ENCODE measurements at places on chromosomes 6 and 20.

- no peak for DNase-seq
These were observed 30.3 kb downstream of the WDR27 start for GRCh38 chr6:169671563-169671962.

DNA sequence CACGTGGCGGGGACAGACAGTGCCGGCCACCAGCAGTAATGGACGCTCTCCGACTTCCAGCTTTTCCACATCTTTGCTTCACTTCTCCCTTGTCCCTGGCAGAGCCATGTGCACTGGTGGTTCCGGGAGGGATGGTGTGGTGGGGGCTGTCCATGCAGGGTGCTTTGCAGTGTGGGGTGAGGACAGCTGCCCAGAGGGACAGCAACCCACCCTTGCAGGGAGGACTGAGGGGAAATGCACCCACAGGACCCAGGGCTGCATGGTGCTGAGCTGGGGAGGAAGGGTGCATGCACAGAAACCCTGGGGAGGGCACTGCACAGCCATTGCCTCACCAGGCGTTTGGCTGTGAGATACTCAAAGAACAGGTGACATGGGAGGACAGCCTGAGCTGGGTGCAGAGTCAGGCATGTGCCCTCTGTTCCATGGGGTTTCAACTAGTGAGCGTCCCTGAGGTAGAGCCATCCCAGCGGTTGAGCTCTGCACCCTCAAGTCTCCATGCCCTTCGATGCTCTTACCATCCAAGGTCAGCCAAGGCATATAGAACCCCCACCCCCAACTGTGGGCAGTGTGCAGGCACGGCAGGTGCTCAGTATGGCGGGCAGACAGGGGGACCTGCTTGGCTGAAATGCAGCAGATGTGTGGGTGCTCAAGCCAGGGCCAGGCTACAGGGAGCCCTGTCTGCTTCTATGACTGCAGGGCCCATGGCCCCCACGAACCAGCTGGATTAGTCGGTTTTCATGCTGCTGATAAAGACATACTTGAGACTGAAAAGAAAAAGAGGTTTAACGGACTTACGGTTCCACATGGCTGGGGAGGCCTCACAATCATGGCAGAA is 239.7 kb downstream of the TTLL2 start:
- no peak for DNase-seq

- no peak for DNase-seq
These were observed 325.1 kb downstream of the SAMD5 start for GRCh38 chr6:147833607-147834006.

DNA sequence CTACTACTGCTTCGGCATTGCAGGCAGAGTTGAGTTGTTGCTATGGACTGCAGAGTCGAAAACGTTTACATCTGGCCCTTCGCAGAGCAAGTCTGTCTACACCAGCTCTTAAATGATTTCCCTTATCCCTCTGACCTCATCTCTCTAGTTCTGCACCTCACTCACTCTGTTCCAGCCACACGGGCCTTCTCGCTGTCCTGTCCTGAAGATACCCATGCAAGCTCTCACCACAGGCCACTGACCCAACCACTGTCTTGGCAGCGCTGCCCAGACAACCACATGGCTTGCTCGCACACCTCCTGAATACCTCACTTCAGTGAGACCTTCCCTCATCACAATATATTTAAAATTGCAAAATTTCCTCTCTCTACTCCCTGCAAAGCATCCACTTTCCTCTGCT is 31.4 kb downstream of the B4GALT5 start:
- no peak for DNase-seq

DNA sequence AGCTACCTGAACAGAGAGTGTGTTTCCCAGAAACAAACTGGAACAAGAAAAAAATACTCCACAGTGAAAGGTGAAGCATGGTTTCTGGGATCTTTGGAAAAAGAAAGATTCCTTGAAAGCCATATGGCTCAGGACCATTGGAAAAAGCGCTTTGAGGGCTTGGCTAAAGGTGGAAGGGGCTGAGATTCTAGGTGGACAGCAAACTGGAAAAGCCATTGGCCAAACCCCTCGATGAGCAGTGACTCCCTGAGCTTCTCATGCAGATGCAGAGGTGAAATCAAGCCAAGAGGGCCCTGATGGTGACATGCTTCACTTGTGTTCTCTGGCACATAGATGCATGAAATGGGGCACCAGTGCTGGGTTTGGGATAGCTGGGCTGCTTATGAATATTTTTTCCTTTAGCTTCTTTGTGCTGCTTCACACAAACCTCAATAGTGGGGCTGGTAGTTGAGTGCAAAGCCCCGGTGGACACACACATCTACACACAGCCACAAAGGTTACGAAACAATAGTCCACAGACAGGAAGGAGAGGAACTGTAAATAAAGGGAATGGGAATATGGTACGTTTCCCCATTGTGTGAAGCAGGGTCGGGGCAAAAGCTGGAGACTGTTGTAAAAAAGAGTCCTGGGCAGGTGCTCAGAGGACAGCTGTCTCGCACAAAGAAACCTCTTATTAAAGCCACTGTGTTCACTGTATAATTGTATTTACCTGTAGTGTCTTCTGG is 117.8 kb downstream of the FOXA2 start:
- DNase-seq = no peak

DNA sequence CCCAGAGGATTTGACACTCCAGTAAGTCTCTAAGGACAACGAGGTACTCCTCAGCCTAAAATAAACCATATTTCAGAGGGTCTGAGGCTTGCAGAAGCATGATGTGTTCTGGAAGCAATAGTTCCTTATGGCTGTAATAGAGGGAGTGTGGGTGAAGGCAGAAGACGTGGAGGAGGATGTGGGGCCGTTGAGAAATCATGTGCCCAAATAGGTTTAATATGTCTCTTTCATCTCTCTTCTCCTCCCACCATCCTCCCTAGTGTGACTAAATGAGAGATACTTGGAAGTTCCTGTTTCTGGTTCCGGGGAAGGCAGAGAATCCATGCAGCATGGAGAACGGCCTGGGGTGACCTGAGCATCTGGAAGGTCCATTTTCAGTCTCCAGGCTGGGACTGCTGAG is 174.0 kb upstream of the RSPO3 start:
- no peak for DNase-seq

- peak; percentile 39 for DNase-seq
These were observed at the start of gene STMND1 for GRCh38 chr6:17101422-17102257. TSS of gene STMND1 (plus strand) at chr6:17102050. CDS start at chr6:17102258, 208 bp downstream.

DNA sequence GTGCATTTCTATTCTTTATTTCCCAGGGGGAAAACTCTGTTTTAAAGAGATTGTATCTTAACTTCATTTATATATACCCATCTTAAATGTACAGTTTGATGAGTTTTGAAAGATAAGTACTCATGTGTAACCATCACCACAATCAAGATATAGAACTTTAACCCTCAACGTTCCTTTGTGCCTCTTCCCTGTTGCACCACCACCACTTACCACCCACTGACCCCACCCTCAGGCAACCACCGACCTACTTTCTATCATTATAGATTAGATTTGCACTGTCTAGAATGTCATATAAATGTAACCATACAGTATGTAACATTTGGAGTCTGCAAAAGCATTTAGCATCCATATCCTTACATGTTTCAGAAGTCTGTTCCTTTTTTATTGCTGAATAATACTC is 121.0 kb downstream of the RTN4IP1 start:
- DNase-seq = no peak

GRCh38 chr20:37407019-37407566 is 61.2 kb downstream of the SRC start:
- no peak for DNase-seq

DNA sequence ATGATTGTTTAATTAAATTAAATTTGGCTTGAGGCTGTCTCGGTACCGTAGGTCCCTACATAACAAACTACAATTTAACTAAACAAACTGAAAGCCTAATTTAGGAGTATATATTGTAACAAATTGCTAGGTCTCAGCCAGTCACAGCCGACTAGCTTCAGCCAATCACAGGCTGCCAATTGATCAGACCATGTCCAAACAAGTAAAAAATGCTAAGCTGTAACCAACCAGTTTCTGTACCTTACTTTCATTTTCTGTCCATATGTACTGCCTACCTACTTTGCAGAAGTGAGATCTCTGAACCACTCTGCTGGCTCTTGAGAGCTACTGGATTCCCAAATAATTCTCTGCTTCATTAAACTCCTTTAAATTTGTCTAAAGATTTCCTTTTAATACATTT is 648.0 kb upstream of the GJE1 start:
- no peak for DNase-seq

GRCh38 chr20:62642666-62643520 is 590 bp downstream of the SLCO4A1 start:
- no peak for DNase-seq

DNA sequence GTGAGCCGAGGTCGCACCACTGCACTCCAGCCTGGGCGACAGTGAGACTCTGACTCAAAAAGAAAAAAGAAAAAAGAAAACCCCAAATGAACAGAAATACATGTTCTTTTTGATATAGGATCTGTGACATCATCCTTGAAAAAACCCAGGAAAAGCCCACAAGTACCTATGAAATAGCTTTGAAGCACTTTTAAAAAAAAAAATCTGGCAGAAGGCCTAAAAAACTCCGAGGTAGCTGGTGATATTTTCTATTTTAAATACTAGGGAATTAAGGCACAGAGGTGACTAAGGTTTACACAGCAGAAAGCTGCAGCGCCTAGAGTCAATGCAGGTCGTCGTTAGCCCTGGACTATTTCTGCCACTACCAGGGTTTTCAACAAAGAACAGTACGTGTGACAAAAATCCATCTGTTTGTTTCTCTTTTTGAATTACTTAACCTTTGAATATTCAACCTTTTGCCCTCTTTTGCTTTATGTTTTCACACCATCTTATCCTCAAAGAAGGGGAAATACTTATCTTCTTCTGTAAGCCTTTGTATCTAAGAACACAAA is 39.4 kb upstream of the EEF1A1 start:
- no peak for DNase-seq

DNA sequence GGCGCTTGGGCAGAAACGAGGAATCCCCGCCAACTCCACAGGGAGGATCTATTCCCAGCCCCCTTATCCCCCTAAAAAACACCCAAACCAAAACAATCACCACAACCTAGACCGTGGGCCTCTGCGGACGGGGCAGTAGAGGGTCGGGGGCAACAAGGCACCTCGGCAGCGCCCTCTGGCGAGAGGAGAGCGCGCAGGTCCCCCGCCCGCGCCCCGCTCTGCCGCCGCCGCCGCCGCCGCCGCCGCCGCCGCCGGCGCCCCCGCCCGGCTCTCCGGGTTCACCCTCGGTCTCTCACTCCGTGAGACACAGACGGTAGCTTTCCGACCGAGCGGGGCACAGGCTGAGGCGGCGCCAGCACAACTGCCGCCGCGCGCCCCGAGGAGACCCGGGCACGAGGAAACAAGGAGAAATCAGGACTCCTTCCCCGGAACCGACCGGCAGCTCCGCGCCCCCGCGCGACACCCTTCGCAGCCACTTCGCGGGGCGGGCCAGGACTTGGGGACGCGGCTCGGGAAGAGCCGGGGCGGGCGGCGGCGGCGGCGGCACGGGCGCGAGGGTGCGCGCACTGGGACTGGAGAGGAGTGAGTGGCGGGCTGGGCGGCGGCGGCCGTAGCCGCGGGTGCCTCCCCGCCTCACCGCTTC is at the start of gene SLC35F1:
SLC35F1 (plus strand) TSS at position 307 of the 643 bp plus-strand sequence.
- peak; percentile 4 for DNase-seq

- DNase-seq = no peak
These were observed 701.8 kb upstream of the ADGRB3 start for GRCh38 chr6:67933278-67933677.

DNA sequence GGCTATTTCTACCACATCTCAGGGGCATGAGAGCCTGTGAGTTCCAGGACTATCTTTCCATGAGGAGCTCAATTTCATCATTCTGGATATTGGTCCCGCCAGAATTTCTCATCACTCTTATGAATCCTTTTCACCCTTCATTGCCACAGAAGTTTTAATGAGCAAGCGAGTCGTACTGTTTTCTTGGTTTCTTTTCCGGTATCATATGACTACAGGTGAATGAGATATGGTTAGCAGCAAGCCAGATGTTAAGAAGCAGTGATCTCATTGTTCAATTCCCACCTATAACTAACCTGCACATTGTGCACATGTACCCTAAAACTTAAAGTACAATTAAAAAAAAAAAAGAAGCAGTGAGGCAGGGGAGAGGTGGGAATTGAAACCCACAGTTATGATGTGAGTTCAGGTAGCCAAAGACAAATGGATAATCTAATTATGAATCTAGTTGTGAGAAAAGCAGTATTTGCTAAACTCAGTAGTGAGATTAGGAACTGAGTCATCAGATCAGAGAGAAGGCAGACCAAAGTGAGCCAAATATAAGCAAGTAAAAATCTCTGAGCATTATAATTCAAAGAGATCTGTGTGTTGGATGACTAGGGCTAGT is 78.0 kb upstream of the ELOVL5 start:
- DNase-seq = no peak

- no peak for DNase-seq
These were observed 22.9 kb downstream of the PTPN1 start for GRCh38 chr20:50533061-50533460.

- DNase-seq = peak; percentile 19
These were observed 37.1 kb upstream of the NCOA3 start for GRCh38 chr20:47464380-47465101.

- DNase-seq = no peak
These were observed 96.9 kb downstream of the TCP11 start for GRCh38 chr6:35044145-35044745.

GRCh38 chr20:17172836-17173516 is 53.9 kb upstream of the PCSK2 start:
- DNase-seq = peak; percentile 54

GRCh38 chr20:13166011-13166410 is 55.1 kb upstream of the ISM1 start:
- peak; percentile 9 for DNase-seq

DNA sequence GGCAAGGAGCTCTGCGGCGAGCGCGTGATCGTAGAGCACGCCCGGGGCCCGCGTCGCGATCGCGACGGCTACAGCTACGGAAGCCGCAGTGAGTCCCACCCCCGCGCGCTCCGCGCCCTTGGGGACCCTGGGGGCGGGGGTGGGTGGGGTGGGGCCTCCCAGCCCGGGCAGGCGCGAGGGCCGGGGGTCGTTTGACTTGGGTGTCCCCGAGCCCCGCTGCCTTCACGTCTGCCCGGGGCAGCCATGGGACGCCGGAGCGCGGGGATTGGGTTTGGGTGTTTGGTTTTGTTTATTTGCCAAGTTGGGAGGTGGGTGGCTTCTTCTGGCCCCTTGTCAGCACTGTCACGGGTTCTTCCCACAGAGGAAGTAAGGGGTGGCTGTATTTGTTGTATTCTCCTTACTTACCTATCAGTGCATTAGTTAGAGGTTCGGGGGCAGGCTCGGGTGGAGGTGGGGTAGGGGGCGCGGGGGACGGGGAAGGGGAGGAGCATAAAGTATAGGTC is 777 bp downstream of the SRSF6 start:
- DNase-seq = no peak

- no peak for DNase-seq
These were observed 2.3 kb downstream of the KLHDC3 start for GRCh38 chr6:43016176-43016942.

- DNase-seq = no peak
These were observed 8.6 kb upstream of the TRIB3 start for GRCh38 chr20:371755-372542.

- no peak for DNase-seq
These were observed 1118.8 kb upstream of the MAP3K7 start for GRCh38 chr6:91705646-91706045.

DNA sequence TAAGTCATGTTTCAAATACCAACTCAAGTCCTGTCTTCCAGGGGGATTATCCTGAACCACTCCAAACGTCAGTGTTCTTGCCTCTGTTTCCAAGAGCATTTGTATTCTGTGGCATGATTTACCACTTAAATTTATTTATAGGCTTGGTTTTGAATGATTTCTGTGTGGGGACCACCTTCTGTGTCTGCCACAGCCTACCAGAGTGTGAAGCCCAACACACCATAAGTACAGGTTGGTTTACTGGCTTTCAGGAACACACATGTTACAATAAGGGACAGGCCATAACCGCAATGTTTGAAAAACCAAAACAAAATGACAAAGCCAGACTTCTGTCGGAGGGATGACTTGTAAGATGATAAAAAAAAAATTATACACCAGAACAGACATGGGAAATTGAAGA is 56.5 kb upstream of the MAP3K7 start:
- DNase-seq = no peak
